ENCODE measurements at places on chromosomes 6 and 20.

DNA sequence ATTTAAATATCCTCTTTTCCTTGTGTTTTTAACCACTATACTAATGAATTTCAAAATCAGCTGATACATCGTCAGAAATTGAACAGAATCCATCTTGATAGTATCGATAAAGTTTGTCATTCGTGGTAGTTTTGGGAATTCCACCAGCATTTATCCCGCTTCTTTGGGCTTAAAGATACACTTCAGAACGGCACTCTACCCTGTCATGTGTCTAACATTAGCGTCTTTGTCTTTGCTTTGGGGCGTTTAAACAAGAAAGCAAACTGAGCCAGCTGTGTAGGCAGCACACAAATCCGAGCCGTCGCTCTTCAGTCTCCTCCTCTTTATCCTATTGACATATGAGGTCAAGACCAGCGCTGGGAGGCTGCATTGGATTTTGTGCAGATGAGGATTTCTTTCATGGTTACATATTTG, 27.5 kb upstream of the NHSL1 start:
- DNase-seq: no peak

DNA sequence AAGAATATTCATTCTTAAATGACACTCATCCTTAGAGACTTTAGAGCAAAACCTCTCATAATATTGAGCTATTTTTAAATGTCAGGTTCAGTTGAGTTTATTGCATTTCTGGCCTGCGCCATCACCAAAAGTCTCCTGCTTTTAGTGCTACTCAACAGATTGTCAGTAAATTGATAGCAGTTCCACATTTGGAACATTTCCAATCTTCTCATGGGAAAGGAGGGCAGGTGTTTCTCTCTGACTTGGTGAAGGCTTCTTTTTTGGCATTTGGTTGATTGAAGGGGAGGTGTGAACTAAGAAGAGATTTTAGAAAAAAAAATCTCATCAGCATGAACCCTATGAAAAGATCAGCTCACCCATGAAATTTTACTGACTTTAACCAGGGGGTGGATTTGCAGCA, 125.9 kb upstream of the INSM1 start:
- DNase-seq: no peak

GRCh38 chr6:136927292-136927691, 5.2 kb downstream of the SLC35D3 start:
- DNase-seq: peak; percentile 78

GRCh38 chr6:169895000-169895759, 143.8 kb downstream of the ERMARD start:
- no peak for DNase-seq

- no peak for DNase-seq
Observed at GRCh38 chr6:163008186-163008585, 280.4 kb downstream of the PACRG start.

DNA sequence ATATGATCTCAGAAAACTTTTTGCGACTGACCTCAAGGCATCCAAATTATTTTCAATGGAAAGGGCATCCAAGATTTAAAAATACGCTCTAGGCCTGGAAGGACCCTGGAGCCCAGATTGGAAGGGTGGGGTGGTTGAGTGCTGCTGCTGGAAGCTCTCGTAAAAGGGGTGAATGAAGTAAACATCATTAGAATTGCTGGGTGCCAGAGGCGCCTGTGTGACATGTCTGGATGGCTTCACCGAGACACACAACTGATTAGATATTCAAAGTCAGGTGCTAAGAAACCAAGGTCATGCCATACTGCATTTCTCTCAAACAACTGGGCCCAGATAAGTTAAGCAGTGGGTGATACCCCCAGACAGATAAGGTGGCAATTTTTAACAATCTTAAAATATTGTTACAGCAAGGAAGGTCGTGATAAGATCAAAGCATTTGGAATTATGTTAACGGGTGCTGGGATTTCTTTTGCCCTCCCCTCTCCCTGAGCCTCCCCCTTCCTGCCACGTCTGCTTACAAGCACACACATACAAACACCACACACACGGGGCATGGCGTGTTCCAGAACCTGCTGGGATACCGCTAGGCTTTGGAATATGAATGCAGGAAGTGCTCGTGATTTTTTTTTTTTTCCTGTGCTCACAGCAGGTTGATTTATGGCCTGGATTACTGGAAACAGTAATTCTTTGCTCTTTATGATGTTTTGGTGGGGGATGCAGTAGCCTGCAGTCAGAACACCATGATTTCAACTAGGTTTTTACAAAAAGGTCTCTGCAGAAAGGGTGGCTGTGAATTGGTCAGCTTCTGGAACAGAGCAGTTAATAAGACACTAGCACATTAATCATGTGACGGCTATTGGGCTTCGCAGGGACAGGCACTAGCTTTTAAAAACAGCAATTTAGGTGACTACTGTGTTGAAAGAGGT, 551.2 kb downstream of the QKI start:
- no peak for DNase-seq

GRCh38 chr6:148304976-148305375, 37.7 kb upstream of the SASH1 start:
- DNase-seq: no peak

DNA sequence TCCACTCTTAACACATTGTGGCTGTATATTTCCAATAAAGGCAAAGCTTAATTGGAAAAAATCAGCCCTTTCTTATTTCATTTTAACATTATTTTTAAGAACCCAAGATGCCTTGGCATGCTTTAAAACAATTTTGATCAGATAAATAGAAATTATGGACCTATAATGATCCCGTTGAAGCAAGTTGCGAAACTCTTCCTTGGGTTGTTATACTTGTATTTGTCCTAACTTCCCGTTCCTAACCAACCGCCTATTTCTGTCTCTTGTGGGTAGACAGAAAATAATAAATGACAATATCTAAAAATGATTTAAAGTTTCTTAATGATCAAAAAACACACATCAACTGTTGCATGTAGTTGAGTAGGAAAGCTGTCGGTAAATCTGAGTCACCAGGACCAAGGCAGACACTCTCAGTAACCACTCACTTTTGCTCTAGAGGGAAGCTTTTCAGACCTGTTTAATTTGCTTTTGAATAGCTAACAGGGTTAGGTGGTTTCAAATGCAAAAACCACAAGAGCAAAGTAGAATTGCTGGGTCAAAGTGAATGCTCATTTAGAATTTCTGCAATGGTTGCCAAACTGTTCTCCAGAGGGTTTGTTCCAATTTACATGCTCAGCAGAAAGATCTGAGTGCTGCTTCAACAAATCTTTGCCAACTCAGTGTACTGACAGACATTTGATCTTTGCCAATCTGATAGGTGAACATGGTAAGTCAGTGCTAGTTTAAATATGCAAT, 34.2 kb upstream of the KCNK5 start:
- peak; percentile 71 for DNase-seq

DNA sequence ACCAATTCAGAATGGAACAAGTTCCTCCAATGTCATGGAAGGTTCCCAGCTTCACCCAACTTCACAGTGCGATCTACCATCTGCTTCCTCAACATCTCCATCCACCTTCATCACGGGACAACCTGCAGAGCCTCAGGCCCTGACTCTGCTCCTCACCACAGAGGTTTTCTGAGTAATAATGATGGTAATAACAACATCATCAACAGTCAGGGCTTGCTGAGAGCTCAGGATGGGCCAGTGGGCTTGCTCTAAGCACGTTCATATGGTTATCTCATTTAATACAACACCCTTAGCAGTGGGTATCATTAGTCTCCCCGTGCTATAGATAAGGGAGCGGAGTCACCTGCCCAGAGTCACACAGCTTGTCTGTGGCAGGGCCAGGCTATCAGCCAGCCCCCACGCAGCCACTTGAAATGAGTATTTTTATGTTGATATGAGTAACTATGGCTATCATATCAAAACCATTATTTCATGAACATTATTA, 38.6 kb downstream of the PREX1 start:
- no peak for DNase-seq

- DNase-seq: no peak
Observed at GRCh38 chr6:152978058-152978457, 4.8 kb downstream of the FBXO5 start.

DNA sequence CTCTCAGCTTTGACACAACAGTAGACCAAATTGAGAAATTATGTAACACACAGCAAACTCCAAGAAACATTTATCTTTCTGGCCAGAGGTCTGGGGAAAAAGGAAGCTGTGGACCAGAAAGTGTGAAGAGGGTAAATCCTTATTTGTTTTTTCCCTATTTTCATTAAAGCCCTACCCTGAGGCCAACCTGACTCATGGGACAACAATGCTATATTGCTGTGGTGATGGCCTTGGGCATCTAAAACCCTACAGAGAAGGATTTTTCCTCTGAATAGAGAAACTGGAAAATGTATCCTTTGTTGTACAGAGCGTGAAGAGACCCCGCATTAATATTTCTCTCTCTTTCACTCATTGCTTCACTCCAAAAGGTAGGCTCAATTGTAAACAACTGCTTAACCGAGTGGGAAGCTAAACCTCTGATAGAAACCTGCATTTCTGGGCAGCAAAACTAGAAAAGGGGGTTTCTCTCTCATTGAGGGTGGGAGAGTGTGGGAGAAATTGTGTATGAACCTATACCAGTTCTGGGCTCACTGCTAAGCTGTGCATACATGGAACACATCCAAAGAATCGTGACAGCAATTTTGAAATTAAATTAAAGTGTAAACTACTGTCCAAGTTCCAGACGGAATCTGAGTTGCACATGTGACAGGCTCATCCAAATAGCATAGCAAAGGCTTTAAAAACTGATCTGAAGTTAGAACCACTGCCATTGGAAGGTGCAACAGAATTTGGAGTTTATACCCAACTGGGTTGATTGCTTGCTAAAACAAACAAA, 175.5 kb downstream of the CLVS2 start:
- DNase-seq: no peak

GRCh38 chr6:106178900-106179299, 92.8 kb downstream of the PRDM1 start:
- DNase-seq: no peak

GRCh38 chr20:32636283-32636682, 37.5 kb downstream of the C20orf203 start:
- DNase-seq: no peak

- DNase-seq: no peak
Observed at GRCh38 chr6:148864941-148865340, 118.1 kb downstream of the UST start.

DNA sequence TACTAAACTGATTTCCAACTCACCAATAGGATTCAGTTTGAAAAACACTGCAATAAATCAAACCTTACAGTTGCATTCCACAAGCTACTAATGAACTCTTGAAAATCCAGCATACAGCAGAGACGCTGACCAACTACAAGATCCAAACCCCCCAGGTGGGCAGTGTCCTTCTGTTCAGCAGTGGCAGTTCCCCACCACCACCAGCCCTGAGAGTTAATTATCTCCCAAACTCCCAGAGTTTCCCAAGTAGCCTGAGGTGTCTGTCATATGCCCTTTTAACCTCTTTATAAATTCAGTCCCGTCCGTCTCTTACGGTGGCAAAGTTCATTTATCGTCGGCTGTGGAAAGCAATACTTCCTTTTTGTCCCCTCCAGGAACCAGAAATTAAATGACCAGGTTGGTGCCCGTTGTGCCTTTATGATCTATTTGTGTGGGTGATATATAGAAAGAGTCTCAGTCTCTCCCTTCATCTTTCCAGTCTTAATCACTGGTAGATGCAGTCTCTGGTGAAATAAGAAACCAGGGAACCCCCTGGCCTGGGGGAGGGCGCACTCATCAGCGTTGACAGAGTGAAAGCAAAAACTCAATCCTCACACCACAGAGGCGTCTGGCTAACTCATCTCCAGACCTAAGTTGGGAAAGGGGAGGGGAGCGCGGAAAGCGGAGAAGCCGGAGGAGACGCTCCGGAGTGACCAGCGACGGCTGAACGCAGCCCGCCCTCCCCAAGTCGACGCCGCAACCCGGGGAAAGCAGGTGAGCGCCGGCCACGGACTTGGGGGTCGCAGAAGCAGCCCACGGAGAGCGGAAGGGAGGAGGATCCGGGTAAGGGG, 717 bp downstream of the MRPL14 start:
- peak; percentile 87 for DNase-seq

DNA sequence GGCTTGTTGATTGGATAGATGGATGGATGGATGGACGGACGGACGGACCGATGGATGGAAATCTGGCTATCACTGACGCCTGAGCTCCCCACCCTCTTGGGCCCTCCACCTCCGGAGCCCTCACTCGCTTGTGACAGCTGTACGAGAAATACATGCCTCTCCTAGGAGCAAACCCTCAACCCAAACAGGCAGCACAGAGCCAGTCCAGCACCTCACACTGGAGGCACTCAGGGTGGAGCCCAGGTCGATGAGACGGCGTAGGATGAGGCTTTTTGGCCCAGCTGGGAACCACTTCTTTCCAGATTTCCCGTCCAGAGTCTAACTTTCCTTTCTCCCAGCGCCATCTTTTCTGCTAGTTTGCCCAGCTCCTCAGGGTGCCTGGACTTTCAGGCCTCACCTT, 2.7 kb upstream of the LY6G5C start:
- DNase-seq: no peak

DNA sequence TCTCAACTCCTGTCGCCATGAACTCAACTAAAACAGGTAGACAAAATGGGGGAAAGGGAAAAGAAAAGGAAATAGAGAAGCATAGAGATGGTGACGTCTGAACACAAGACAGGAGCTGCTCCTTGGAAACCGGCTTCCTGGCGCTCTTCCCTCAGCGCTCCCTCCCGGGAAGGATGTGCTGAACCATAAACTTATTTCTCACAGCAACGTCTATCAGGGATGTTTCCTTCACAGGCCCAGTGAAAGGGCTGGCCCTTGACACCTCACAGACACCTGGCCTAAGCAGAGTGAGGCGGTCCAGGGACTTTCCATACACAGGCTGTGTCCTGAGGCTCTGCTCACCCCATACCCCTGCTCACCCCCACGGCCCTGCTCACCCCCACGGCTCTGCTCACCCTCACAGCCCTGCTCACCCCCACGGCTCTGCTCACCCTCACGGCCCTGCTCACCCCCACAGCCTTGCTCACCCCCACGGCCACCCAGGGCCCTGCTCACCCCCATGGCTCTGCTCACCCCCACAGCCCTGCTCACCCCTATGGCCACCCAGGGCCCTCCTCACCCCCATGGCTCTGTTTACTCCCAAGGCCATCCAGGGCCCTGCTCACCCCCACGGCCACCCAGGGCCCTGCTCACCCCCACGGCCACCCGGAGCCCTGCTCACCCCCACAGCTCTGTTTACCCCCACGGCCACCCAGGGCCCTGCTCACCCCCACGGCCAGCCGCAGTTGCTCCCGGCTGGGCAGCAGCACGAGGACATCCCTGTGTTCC, 653 bp downstream of the FRMD1 start:
- no peak for DNase-seq

DNA sequence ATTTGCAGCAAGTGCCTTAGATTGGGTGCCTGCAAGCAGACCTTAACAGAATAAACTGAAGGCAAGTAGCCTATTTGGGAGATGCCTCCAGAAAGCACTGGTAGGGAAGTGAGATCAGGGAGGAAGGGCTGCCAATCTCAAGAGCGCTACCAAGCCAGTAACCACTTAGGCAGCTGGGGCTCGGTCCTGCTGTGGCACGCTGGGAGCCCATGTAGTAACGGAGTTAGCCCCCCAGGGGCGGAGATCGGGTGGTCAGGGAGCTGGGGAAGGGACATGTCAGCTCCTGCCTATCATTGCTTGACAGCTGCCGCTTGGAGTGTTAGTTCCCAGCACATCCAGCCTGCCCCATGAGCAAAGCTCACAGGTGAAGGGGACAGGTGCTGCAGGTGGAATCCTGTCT, 127.0 kb downstream of the CEBPB start:
- no peak for DNase-seq
